ENCODE measurements at places on chromosomes 2 and 18. TPM values are rescaled to one million over a fixed set of nuclear protein-coding genes. Genes with fewer than 3 reads are reported as not detected.

DNA sequence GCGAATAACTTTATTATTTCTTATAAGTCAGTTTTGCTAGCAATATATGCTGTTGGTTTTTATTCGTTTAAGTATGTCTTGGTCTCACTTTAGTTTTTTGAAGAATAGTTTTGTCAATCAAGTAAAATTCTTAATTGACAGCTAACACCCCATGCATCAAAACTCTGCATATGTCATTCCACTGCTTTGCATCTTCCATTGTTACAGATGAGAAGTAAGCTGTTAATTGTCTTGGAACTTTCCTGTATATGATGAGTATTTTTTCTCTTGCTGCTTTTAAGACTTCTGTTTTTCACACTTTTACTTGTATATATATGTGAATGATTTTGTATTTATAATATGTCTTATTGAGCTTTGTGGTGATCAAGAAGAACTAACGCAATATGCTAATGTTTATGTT lies 1048.4 kb downstream of the CNTNAP5 start:
- DNase-seq: no peak

The KCNG2 gene
- not detected for total RNA-seq

The TRIM43 gene
- not detected for total RNA-seq

The AFF3 gene
- not detected for total RNA-seq

DNA sequence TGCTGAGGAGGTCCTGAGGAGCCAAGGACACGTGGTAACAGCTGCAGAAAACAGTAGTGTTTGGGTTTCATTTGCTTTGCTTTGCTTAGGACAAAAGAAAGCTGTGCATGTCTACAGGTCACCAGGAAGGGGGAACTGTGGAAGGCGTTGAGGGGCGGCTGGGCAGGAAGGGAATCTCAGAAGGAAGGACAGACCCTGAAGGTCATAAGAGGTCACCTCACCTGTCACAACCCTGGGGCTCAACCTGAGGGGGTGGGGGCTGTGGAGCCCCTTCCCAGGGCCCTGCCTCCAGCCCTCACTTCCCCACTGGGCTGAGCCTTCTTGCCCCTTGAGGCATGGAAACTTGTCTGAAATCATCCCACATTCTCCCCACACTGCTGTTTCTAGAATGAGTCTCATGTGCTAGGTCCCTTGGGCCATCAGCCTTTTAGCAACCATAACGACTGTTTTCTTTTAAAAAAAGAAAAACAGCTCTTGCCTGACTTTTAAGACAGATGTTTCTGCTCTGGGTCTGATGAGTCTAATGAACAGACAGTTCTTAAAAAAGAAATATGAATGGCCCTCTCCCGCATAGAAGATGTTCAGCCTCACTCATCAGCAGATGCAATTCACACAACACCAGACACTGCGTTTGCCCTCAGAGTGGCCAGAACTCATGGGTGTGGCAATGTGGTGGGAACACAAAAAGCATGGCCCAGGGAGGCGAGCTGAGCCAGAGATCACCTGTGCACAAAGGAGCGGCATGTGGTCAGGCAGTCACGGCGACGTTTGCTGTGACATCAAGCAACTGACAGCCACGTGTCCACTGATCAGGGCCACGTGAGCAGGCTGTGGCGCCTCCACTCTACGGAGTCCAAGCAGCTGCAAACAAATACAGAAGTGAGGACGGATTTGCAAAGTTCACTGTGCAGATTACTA lies 84.0 kb downstream of the SEPTIN10 start:
- DNase-seq: no peak

DNA sequence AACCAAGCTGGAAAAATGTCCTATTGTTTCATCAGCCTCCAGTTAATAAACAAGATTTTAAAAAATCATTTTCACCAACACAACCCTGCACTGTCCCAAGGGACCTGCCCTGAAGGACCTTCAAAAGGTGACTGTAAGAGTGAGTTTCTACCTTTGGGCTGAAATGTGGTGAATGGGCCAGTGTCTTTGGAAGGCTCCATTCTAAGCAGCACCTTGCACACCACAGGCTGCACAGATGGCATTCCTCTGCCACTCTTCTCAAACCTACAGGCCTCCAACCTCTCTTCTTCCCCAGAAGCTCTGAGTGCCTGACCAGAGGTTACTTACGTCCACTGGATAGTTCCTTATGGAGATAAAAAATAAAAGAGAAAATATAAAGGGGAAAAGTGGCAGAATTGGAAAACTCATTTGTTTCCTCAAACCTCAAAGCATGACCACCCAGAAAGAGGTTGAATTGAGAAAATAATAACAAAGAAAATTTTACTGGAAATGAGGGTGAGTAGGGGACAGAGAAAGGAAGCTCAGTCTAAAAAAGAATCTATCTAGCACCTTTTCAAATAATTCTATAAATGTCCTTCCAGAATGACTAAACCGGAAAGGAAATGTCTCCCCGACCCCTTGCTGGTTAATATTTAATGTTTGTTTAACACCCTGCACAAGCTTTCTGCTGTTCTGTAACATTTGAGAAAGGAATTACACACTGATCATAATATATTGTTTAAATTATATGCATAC lies 175.7 kb downstream of the METTL4 start:
- no peak for DNase-seq

GRCh38 chr2:189318761-189319160 lies 122.5 kb upstream of the WDR75 start:
- no peak for DNase-seq

The CENPO gene
- total RNA-seq: 38.9 TPM

DNA sequence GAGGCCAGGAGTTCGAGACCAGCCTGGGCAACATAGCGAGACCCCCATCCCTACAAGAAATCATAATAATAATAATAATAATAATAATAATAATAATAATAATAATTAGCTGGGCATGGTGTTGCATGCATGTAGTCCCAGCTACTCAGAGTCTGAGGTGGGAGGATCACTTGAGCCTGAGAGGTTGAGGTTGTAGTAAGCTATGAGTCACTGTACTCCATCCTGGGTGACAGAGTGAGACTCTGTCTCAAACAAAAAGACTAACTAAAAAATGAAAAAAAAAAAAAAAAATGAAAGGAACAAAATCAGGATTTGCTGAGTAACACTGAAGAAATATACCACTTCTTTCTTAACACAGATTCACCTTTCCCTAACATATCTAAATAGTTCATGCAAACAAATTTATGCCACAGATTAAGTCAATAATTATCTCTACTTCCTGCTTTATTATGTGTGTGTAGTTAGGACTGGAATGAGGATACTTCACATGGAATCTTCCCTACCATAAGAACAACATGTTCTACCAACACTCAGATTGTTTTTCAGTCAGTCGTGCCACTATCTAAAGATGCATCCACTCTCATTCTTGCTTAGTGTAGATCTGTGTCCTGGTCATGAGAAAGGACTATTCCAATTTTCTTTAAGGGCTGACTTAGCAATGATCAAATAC lies 928.7 kb downstream of the SLC4A3 start:
- DNase-seq: no peak

GRCh38 chr2:157087373-157088002 lies 170.0 kb upstream of the GALNT5 start:
- DNase-seq: no peak

DNA sequence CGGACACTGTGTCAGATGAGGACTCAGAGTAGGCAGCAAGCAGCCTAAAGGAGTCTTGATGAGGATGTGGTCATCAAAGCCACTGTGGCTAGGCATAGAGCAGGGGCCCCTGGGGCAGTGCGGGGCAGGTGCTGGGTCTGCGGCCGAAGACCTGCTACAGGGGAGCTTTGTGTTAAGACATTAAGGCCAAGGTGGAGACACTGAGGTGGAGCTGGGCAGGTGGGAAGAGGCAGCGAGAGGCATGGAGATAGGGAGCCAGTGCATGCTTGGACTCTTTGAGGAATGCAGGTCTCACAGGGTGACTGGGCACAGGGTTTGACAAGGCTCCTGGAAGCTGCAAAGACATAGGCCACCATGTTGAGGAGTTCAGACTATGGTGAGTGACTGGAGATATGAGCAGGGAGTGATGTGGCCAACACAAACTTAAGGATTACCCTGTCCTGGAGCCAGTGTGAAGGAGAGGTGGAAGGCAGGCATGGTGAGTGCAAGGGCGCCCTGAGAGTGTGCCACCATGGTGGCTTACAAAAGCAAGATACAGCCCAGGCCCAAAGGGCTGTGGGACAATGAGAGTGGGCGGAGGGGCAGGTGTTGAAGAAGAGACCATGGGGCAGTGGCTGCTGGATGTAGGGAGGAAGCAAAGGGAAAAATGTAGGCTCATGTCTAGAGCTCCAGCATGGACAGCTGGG lies 450.9 kb upstream of the HS6ST1 start:
- no peak for DNase-seq

DNA sequence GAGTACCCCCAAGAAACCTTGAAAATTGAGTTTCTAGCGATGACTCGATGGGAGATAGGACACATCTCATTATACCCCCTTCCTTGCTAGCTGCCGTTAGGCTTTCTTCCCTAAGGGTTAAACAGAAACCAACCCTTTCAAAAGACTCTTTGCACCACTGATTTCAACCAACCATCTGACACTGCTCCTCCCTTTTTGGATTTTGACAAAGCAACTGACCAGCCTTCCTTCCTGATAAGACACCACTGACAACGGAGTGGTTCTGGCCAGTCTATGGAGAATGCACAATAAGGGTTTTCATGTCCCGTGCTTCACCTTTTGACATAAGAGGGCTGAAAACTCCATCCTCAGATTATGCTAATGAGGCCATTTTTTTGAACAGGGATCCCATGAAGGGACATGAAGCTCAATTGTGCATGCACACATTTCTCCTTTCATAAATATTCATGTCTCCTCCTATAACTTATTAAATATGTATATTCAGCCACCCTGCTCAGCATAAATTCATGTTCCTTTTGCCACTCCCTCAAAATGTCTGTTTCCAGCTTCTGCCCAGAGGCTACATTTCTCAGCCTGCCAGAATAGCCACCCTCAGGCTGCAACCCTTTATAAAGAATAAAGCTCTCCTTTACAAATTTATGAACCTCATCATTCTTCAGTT lies 52.8 kb upstream of the SLC35F5 start:
- DNase-seq: no peak

The L3MBTL4 gene
- 2.4 TPM for total RNA-seq

The MYL1 gene
- total RNA-seq: not detected

DNA sequence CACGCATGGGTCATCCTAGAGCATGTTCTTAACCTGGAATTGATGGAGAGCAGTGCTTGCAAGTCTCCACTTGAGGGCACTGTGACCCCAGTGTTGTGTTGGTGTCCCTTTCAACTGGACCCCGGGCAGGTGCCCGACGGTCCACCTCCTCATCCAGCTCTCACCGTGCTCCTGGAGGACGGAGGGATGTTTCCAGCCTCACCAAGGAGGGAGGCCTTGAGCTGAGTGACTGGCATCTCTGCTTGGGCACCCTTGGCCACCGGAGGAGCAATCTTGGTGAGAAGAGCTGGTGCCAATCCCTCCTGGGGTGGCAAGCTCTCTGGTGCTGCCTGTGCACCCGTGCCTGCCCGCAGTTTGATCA lies 45.4 kb upstream of the ASB18 start:
- peak; percentile 41 for DNase-seq

DNA sequence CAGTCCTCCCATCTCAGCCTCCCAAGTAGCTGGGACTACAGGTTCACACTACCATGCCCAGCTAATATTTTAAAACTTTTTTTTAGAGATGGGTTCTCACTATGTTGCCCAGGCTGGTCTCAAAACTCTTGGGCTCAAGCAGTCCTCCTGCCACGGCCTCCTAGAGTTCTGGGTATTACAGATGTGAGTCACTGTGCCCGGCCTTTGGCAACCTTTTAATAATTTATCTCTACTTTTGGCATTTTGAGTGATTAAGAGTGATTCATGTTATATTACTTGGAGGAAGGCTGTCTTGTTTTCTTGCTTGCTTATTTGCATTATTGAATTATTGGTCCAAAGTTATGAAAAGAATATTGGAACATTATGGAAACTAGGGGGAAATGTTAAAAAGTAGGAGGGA lies 24.3 kb downstream of the NCOA1 start:
- peak; percentile 10 for DNase-seq

GRCh38 chr2:148981324-148981723 lies 57.2 kb upstream of the LYPD6B start:
- DNase-seq: no peak

- no peak for DNase-seq
Measured at GRCh38 chr2:220466251-220466691, 838.8 kb downstream of the SLC4A3 start.

- DNase-seq: no peak
Measured at GRCh38 chr2:112572005-112572404, 12.4 kb upstream of the CHCHD5 start.

DNA sequence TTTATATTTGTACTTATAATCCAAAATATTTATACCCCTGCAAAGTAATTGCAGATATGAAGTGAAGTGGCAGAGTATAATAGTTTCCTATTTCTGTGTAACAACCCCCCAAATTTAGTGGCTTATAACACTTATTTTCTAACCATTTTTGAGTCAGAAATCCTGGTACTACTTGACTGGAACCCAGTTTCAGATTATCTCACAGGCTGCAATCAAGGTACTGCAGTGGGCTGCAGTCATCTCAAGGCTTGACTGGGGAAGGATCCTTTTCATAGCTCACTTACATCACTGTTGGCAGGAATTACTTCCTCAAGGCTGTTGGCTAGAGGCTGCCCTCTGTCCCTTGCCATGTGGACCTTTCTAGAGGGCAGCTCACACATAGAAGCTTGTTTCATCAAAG lies 558.2 kb upstream of the PKDCC start:
- DNase-seq: no peak

DNA sequence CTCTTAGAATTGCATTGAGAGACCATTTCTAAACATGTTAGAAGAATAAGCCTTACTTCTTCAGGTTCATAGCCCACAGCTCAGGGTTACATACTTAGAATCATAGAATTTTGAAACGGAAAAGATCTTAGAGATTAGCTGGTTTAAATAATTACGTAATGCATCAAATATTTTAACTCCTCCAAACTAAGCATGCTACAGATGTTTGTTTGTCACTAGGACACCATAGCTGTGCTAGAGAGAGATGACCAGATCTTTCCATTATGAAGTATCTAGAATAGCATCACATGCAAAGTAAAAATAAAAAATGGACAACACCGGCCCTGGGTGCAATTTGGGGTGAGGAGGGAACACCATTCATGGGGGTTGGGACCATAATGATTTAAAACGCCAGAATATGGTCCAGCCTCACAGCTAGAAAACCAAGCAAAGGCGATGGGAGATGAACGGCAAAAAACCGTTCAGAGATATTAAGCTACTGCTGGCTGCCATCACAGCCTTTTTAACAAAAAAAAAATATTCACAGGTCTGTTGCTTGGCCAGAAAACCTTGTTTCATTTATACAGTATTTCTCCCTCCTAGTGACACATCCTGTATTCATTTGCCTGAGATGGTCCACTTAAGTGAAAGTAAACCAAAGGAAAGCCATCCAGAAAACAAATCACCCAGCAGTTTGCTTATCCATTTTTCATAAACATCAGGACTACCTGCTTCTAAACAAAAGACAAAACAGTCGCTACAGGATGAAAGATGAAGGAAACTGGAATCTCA lies 94.2 kb downstream of the EPHA4 start:
- DNase-seq: no peak

- no peak for DNase-seq
Measured at GRCh38 chr2:119438128-119438656, 6.5 kb downstream of the TMEM37 start.

DNA sequence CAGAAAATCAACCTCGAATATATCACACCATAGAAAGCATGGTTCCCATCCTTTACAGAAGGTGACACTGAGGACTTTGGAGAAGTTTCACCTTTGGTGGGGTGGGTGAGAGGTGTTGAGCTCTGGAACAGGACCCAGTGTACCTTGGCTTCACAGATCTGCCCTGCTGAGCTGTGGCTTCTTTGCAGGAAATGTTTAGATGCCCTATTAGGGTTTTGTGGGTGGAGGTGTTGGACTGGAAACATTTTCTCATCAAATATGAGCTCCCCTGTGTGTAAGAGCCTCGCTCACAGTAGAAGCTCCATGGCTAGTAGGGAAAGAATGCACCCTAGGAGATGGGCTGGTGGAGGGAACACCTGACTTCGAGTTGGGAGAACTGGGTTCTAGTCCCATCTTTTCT lies 55.6 kb downstream of the RPL37A start:
- no peak for DNase-seq
